ENCODE measurements at places on chromosomes 11 and 22.

- DNase-seq, result no peak
Measured at GRCh38 chr11:6300325-6300724, 20.0 kb downstream of the CAVIN3 start.

- DNase-seq, result no peak
Measured at GRCh38 chr11:69552951-69553350, 71.5 kb downstream of the LINC01488 start.

DNA sequence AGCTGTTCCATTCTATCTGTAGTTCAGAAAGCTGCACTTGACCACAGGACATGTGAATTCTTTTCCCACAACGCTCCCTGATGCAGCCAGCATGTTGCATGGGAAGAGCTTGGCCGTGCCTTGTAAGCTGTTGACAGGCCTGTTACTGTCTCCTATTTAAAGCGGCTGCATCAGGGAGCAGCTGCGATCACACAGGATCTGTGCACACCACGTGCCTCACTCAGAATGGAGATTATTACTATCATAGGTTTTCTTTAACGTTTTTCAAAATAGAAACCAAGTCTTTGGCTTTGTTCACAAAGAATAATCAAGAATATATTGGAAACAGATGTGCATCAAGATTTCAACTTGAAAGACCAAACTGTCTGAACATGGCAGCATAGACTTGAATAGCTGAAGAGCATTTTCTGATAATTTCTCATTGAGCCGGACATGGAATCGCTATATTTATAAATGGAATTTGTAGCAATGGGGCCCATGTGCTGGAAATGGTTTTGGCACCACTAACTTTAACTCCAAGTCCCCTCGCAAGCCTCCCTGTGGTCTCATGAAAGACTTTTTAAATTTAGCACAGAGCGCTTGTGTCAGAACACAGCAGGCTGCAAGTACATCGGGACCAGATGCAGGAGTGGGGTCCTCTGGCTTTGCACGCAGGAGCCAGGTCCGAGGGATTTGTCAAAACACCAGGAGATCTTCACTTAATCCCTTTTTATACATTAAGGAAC, 40.8 kb upstream of the MYO18B start:
- DNase-seq, result no peak

DNA sequence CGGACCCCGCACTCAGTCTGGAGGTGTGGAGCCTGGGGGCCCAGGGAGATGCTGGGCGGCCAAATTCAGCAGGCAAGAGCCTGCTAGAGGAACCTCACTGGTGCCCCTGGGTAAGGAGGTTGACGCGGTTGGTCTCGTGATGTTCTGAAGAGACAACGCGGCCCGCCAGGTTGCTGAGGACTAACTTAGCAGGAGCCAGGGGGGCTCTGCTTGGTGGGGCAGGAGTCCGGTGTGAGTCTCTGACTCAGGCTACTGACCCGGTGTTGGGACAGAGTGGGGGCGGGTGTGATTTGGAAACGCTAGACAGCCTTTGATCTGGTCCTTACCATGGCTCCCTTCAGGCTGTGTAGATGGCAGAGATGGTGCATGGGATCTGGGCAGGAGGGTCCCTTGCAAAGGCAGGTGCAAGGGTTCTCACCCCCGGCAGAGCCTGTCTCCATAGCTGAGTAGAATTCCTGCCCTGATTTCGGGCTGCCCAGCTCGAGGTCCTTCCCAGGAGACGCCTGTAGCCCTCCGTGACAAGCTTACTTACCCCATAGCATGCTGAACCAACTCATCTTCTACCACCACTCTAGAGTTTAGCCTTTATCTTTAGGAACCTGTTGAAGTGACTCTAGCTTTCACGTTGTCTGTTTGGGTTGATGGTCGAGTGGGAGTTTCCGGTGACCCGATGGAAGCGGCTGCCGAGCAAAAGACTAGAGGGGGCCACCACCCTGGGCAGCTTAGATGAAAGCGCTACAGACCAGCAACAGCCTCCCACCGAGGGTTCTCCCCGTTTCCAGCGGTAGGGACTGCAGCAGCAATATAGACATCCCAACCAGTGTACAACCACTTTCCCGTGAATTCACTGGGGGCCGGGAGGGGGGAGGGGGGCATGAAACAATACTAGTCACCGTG, 38.4 kb downstream of the KCNC1 start:
- no peak for DNase-seq

DNA sequence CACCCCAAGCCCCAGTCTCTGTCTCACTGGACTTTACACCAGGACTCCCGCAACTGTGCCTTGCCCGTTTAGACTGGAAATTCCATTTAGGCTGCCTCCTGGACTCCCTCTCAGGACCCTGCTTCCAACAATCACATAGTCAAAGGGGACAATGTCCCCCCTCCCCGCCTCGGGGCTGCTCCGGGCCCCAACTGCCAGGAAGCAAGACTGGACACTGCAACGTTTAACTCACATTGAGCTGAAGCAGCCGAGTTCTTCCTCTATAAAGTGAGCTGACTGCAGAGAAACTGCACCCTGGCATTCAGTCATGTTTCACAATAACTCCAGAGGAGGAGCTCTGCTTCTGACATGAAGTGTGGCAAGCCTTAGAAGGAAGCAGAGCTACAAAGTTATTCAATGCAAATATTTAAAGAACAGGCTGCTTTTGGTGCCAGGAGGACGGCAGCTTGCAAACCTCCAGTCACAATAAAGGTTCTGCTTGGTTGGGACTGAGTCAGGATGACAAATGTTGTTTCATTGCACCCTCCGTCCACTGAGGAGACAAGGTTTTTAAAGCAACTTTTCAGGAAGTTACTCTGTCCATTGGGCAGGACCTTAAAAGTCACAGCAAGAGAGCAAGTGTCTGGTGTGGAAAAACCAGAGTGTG, 19.9 kb downstream of the PACSIN2 start:
- DNase-seq, result peak; percentile 76

GRCh38 chr11:94149431-94150017, 20.9 kb downstream of the PANX1 start:
- no peak for DNase-seq

- no peak for DNase-seq
Measured at GRCh38 chr22:33889748-33890147, 30.5 kb downstream of the LARGE1 start.

DNA sequence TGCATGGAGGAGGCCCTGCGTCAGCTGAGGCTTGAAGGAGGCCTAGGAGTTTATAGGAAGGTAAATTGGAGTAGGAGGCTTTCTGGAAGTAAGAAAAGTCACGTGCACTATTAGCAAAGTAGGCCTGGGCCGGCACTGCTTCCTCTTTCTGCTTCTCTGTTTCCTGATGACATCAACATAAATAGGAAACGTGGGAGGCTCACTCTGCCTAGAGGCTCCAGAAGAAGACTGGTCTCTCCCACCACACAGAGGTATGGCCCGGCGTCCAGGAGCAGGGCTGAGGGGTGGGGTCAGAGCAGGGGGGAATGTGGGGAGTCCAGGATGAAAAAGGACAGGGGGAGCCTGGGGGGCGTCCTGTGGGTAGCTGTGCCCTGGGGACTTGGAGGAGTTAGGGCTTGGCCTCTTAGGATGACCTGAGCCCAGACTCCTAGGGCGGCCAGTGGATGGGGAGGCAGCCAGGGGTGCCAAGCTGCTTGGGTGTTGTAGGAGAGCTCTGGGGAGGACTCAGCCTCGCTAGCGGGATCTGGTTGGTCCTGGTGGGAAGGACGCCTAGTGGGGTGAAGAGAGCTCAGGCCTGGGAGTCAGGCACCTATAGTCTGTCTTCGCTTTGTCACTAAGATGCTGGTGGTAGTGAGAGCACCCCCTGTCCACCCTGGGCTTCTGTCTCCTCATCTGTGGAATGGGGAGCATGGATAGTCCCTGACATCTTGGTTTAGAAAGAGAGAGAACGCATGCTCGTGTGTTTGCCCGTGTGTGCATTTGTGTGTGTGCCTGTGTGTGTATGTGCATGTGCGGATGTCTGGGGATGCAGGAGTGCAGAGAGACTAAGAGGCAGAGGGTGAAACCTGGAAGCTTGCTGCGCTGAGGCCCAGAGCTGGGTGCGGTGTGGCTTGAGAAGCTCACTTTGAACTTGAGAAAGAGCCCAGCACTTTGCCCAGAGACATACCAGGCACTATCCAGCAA, at the start of gene CSF2RB:
Gene CSF2RB, plus strand, starts transcription at position 202 of the 963 bp plus-strand sequence. CDS start 8,580 bp downstream, outside the sequence.
- DNase-seq, result peak; percentile 32

DNA sequence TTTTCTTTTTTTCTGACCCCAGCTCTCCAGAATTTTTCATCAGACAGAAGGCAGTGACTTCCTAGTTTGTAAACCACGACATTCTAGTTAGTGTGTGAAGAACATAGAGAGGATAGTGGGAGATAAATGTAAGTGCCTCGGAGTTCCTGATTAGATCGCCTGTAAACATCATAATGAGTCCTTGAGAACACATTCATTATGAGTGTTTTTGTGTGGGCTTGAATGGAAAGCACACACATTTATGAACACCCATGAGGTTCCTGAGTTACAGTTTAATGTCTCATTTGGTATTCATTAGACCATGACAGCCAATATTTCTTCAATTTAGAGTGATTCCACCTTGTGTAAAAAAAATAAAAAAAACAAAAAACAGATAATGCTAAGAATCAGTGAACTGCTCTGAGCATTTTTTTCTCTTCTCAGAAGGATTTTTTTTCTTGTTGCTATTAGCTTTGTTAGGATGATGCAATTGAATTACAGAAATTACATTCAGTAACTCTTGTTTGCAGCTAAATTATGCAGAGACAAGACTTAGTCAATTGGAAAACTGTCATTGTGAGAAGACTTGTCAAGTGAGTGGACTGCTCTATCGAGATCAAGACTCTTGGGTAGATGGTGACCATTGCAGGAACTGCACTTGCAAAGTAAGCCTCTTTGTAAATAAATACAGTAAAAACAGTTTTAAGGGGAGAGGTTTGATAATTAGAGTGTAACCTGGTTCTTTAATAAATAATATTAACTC, 257.6 kb downstream of the NELL1 start:
- no peak for DNase-seq

DNA sequence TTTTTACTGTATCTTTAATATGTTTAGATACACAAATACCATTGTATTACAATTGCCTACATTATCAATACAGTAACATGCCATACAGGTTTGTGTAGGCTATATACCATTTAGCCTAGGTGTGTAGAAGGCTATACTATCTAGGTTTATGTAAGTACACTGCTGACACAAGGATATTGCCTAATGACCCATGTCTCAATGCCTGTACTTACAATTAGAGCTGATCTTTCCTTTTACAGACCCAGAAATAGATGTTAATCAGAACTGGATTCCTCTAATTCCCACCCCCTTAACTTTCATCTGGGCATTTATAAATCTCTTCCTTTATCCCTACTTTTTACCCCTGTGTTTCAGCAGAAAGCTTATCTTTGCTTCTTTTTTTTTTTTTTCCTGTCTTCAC, 229.5 kb downstream of the METTL15 start:
- DNase-seq, result no peak

GRCh38 chr11:120431633-120432032, 79.9 kb upstream of the GRIK4 start:
- no peak for DNase-seq

- DNase-seq, result no peak
Measured at GRCh38 chr11:103532133-103532788, 423.0 kb downstream of the DYNC2H1 start.

- no peak for DNase-seq
Measured at GRCh38 chr11:81207421-81208054, 1526.1 kb downstream of the FAM181B start.

GRCh38 chr11:111429066-111429506, 50.0 kb upstream of the POU2AF1 start:
- peak; percentile 86 for DNase-seq

DNA sequence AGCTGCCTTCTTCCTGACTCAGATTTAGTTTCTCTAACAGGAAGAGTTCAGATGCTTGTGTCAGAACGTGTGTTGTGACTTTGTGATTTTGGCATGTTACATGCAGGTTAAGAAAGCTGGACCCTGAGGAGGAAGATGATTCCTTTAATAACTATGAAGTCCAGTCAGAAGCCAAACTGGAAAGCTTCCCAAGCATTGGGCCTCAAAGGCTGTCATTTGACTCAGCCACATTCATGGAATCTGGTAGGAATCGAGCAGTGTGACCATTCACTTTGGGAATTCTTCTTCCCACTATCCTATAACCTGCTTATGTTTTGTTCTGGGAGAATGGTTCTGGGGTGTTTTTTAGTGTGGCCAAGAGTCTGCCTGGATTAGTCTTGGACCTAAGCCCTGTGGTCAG, 48.0 kb downstream of the CABIN1 start:
- DNase-seq, result no peak

- no peak for DNase-seq
Measured at GRCh38 chr11:47955061-47955755, 25.2 kb upstream of the PTPRJ start.

DNA sequence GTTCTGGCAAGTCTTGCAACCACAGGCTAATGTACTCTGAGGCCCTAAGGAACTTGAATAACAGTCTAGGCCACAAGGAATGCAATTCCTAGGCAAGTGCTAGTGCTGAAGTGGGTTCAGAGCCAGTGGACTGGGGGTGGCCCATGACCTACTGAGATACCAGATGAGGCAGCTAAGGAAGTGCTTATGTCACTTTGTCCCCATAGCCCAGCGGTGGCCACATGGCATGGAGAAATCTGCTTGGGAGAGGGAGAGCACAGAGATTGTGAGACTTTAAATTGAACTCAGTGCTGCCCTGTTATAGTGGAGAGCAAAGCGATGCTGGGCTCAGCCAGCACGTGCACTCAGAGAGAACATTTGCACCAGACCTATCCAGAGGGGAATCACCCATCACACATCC, 629.5 kb downstream of the JRKL start:
- DNase-seq, result no peak

DNA sequence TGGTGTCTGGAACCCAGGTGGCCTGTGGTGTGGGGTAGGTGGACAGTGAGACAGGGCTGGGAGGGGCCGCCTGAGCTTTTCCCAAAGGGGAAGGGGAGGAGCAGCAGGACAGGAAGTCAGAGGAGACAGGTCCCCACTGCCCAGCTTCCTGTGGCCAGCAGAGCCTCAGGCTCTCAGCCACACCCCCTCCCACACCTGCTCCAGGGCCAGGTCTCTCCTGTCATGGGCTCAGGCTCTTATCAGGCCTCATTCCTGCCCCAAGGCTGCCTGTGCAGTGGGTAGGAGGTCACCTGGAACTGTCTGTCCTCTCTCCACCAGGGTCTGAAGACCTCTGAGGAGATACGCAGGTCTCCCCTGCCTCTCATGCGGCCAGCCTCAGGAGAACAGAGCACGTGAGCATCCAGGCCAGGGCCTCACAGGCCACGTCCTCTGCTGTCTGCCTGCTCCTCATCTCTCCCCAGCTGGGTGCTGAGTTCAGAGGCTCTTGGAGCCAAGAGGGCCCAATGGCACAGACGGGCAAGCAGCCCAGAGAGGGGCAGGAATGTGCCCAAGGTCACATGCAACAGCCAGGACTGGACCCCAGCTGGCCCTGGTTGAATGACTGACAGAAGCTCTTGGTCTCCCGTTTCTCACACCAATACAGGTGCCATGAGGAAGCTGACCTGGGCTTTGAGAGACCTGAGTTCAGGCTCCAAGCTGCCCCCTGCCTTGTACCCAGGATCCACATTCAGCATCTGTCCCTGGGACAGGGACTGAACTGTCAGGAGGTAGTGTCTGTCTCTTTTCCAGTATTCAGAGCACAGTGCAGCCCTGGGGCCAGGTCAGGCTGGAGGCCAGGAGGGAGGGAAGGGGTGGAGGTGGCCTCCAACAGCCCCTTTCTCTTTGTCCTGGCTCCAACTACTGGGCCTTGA, 16.7 kb downstream of the STARD10 start:
- peak; percentile 49 for DNase-seq

GRCh38 chr22:22959147-22959827, 71.7 kb downstream of the IGLL5 start:
- peak; percentile 71 for DNase-seq

- DNase-seq, result no peak
Measured at GRCh38 chr11:116537709-116538108, 235.1 kb downstream of the BUD13 start.

Measured in colonic mucosa (tissue), 4 donors.